ENCODE measurements at places on chromosomes 13 and 19. TPM values are rescaled to one million over a fixed set of nuclear protein-coding genes. Genes with fewer than 3 reads are reported as not detected.

- no peak for DNase-seq
- H3K27me3 ChIP-seq: no peaks in the 10 kb centered on the region
- no peaks in the 10 kb centered on the region for H3K4me1 ChIP-seq
- no peak overlapping the region for H3K27ac ChIP-seq
- no peak overlapping the region for H3K4me3 ChIP-seq
These were observed 29.8 kb downstream of the DPF1 start for GRCh38 chr19:38194061-38194701.

DNA sequence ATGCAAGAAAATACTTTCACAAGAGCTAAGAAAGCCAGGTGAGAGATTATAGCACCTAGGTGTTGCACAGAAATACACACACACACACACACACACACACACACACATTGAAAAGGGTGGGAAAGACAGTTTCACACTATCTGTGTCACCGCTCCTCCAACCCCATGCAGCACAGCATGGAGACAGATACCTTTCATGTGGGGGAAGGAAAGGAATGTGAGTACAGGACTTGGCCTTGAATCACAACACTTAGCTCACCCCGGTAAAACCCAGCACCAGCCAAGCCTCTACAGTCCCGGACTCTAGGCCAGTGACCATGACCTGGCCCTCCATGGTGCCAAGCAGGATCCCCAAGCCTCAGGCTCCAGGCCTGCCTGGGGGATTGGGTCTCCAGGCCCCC lies 462.0 kb upstream of the SPRY2 start:
- no peak overlapping the region for H3K4me3 ChIP-seq
- H3K36me3 ChIP-seq: no peaks in the 10 kb centered on the region
- no peaks in the 10 kb centered on the region for H3K27me3 ChIP-seq
- no peaks in the 10 kb centered on the region for H3K4me1 ChIP-seq
- no peak overlapping the region for H3K27ac ChIP-seq
- no peak for DNase-seq

DNA sequence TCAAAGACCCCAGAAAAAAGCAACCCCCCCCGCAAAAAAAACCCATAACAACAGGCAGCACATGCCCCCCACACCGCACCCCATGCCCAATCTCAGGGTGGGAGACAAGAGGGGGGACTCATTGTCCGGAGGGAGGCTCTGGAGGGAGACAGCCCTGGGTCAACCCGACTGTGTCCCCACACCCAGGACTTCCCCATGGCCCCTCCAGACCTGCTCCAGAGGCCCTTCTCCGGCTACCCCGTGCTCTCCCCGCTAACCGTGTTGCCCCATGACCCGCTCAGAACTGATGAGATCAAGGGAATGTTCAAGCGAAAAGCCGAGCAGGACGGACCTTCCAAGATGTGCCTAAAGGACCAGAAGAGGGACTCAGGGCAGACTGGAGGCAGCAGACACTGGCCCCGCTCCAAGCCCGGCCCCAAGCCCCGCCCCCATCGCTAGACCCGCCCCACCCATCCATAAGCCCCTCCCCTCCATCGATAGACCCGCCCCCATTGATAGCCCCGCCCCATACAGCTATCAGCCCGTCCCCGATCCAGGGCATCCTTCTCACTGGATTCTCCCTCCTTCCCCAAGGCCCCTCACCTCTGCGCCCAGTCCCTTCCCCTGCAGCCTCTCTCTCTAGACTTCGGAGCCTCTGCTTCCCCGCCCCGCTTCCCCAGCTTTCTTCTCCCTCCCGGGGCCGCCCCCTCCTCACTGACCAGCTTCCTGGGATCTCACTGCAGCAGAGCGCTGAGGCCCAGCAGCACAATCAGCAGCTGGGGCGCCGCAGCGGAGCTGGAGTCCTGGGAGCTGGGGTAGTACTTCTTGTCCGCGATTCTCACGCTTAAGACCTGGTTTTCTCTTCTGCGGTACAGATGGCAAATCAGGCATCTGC lies 2.2 kb downstream of the BST2 start:
- no peak overlapping the region for H3K4me3 ChIP-seq
- no peaks in the 10 kb centered on the region for H3K27me3 ChIP-seq
- no peaks in the 10 kb centered on the region for H3K36me3 ChIP-seq
- H3K4me1 ChIP-seq: peaks cover 13% of the 10 kb centered on the region
- H3K27ac ChIP-seq: no peak overlapping the region

DNA sequence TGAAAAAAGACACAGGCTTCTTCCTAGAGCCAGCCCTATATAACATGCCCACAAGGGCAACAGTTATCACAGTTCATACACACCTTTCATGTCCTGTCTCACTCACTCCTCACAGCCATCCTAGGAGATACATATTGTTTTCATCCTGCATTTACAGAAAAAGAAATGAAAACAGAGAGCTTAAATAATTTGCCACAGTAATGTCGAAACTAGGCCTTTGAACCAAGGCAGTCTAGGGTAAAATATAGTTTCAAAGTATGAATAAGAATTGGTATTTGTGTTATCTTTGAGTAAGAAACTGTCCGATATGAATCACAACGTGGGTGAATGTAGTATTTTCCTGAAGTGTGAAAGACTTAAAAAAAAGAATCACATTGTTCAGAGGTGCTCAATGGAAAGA lies 26.8 kb downstream of the CLDN10 start:
- H3K4me1 ChIP-seq: no peaks in the 10 kb centered on the region
- no peaks in the 10 kb centered on the region for H3K27me3 ChIP-seq
- no peaks in the 10 kb centered on the region for H3K36me3 ChIP-seq
- no peak for DNase-seq
- no peak overlapping the region for H3K4me3 ChIP-seq

DNA sequence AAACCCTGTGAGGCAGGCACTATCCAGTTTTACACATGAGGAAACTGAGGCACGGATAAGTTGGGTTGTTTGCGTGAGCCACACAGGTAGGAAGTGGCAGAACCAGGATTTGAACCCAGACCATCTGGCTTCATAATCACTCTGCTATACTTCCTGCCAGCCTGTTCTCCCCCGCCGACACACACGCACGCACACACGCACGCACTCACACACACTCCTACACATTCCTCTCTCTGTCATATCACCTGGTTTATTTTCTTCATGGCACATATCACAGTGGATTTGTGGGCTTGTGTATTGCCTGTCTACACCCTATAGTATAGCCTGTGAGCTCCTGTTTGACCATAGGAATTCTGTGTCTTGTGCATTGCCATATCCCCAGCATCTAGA lies 140.0 kb downstream of the SIPA1L3 start:
- H3K4me1 ChIP-seq: peaks cover 9% of the 10 kb centered on the region
- no peaks in the 10 kb centered on the region for H3K27me3 ChIP-seq
- H3K27ac ChIP-seq: no peak overlapping the region
- H3K36me3 ChIP-seq: no peaks in the 10 kb centered on the region
- H3K4me3 ChIP-seq: no peak overlapping the region
- no peak for DNase-seq

DNA sequence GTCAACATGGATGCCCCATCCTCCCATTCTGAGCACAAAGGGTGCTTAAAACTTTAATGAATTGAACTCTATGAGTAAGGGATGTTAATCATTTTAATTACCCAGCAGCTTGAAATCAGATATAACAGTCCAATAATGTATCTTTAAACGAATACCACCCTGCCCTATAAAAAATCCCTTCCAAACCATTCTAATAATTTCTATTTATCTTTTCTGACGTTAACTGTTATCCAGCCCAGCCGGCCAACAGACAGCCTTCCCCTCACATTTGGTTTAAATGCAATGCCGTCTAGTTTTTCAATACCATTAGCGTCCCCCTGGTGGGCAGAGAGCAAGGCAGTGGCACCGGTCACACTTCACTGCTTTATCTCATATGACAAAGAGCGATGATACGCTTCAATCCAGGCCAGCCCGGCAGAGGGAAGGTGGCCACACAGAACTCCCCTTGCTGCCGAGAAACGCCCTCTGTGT lies 402.2 kb upstream of the ZNF507 start:
- H3K36me3 ChIP-seq: no peaks in the 10 kb centered on the region
- no peaks in the 10 kb centered on the region for H3K4me1 ChIP-seq
- no peak for DNase-seq

DNA sequence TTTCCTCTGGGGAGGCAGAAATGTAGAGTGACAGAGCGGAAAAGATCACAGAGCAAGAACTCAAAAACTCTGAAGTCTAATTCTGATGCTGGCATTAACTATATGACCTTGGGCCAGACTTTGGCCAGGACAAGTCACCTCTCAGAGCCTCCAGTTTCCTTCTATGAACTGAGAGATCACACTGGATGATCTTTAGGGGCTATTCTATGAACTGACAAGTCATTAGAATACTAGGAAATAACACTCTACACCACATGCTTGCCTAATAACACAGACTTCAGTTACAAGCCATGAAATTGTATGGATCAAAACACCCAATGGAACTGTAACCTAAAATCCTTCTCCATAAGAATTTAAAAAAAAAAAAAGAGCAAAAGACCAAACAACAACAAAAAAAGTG lies 16.9 kb downstream of the SLC25A30 start:
- H3K36me3 ChIP-seq: peaks cover 58% of the 10 kb centered on the region
- H3K4me3 ChIP-seq: no peak overlapping the region
- H3K27me3 ChIP-seq: no peaks in the 10 kb centered on the region

- peaks cover 5% of the 10 kb centered on the region for H3K27me3 ChIP-seq
- H3K27ac ChIP-seq: no peak overlapping the region
- DNase-seq: no peak
- H3K4me3 ChIP-seq: no peak overlapping the region
- no peaks in the 10 kb centered on the region for H3K4me1 ChIP-seq
These were observed 163.5 kb downstream of the MTUS2 start for GRCh38 chr13:28983641-28984040.

DNA sequence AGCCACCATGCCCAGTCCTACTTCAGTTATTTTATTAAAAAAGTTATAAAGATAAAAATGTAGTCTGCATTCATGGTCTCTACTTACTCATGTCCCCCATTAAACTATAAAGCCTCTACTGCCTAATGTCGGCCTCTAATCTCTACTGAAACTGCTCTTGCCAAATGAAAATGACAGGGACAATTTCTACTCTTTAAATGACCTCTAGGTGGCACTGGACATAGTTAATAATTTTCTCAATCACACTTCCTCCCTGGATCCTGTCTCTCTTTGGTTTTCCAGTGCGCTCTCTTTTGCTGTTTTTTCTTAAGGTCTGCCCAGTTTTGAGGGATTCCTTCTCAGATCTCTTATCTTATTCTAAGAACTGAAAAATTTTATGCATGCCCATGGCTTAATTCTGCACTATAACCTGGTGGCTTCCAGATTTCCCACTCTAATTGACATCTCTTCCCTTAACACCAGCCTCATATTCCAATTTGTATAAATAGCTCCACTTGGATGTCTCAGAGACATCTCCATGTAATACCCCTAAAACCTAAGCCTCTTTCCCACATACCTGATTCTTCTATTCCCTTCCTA lies 54.3 kb downstream of the MTMR6 start:
- no peaks in the 10 kb centered on the region for H3K27me3 ChIP-seq

Gene FSD1
- total RNA-seq: 14.4 TPM

Gene MZT1
- total RNA-seq: 36.9 TPM

Gene FCGBP
- 8.7 TPM for total RNA-seq

Gene CGB3
- not detected for total RNA-seq

Gene HMGB1
- 1,533 TPM for total RNA-seq

Gene CRTC1
- total RNA-seq: 20.3 TPM
